ENCODE measurements at places on chromosomes 2 and 18.

- no peak for DNase-seq
These were observed 321.3 kb downstream of the PID1 start for GRCh38 chr2:228949831-228950230.

- no peak for DNase-seq
These were observed 58.2 kb downstream of the SERPINB8 start for GRCh38 chr18:64027931-64028695.

DNA sequence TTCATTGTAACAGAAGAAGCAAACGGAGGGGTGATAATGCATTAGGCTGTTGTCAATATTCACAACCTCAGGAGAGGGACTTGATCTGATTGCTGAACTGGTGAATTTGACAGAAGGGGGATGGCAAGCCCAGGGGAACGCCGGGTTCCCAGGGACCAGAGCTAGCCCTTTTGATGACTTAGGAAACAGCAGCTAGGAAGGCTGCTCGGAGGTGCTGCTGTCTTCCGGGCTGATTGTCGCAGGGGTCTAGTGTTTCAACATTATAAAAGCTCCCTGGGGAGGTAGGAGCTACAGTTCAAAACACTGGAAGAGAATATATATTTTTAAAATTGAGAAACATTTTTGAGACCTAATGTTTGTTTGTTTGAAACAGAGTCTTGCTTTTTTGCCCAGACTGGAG lies 47.3 kb downstream of the CD8B2 start:
- no peak for DNase-seq

DNA sequence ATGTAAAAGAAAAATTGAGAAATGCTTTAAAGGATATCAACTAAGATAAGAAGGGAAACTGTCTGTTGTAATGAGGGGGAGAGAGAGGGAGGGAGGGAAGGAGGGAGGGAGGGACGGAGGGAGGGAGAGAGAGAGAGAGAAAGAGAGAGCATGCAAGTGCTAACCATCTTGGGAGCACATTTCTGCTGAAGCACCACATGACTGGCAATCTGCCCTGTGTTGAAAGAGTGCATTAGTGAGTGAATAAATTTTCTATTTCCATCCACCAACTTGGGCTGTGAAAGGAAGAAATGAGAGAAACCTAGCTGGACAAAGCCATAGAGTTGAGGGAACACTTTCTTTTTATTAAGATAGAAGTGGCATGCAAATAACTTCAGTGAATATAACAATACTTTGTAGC lies 110.7 kb downstream of the TMX3 start:
- no peak for DNase-seq

DNA sequence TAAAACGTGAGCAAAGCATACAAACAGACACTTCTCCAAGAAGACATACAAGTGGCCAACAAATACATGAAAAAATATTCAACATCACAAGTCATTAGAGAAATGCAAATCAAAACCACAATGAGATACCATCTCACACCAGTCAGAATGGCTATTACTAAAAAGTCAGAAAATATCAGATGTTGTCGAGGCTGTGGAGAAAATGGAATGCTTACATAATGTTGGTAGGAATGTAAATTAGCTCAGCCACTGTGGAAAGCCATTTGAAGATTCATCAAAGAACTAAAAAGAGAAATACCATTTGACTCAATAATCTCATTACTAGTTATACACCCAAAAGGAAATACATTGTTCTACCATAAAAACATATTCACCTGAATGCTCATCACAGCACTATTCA lies 825.7 kb downstream of the SUCLG1 start:
- DNase-seq, result no peak

DNA sequence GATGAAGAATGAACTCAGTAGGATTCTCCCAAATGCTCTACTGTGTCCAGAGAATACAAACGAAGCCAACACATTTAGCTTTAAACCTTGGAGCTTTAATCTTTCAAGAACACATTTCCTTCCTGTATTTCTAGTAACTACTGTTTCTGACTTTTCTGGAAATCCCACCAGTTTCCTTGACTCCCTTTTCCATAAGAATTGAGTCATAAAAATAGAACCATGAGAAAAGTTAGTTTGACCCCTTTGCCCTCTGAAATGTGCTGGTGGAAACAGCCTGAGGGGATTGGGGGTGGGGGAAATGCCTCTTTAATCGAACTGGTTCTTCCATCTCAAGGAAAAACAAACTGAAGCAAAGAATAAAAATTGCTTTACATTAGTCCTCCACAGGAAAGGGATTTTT lies 123.9 kb downstream of the TMEM17 start:
- DNase-seq, result no peak

GRCh38 chr2:85327160-85327821 lies 498 bp downstream of the TGOLN2 start:
- no peak for DNase-seq

GRCh38 chr2:216064014-216064630 lies 17.5 kb downstream of the PECR start:
- DNase-seq, result no peak

DNA sequence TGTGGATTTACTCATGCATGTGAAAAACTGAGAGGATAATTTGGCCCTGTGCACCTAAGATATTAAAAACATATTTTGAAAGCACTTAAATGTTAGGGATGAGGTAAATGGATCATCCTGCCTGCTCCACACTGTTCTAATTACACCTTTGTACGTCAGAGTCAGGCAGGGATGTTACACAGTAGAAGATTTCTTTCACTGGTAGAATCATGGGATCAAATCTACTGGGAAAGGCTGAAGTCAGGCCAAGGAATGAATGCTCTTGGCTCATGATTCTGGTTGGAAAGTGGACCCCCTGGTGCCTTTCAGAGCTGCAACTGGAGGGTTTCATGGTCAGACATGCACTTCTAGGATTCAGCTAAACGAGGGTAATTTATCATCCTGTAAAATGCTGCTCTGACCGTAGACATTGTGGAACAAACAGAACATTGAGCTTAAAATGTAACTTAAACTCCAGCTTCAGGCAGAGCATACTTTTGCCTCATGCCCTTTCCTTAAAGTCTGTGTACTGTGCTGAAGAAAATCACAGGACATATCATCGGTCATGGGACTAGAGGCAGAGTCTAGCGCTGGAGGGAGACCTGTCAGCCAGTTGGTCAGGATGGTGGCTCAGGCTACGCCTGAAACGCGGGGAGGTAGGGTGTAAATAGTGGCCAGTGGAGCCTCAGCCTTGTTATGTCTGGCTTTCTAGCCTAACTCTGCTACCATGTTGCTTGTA lies 4.9 kb downstream of the KCNE4 start:
- no peak for DNase-seq

DNA sequence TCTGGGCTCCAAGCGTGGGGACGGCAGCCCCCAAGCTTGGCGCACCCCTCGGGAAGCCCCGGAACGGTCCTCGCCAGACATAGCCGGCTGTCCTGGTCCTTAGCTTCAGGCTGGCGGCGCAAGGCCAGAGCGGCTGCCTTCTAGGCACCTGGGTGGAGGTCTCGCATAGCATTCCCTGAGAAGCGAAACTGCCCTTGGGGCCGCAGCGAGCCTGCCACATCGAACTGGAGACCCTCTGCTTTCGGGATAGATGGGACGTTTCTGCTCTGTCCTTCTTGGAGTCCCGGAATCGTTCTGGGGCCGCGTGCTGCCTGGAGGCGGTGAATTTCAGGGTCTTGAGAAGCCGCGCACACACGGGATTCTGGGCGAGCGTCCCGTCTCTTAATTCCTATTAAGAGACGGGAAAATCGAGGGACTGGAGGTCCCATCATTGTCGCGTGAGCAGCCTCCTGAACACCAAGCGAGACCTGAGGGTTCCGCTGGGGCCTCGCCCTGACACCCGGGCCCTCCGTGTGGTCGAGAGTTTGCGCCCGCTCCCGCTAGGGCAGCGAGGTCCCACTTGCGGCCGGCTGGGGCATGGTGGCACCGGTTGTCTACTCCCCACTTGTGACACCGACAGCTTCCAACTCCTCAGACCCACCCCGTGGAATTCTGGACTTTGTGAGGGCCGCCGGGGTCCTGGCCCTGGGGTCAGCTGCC lies 9.7 kb upstream of the EN1 start:
- no peak for DNase-seq

GRCh38 chr2:221001381-221001801 lies 570.7 kb downstream of the EPHA4 start:
- no peak for DNase-seq

DNA sequence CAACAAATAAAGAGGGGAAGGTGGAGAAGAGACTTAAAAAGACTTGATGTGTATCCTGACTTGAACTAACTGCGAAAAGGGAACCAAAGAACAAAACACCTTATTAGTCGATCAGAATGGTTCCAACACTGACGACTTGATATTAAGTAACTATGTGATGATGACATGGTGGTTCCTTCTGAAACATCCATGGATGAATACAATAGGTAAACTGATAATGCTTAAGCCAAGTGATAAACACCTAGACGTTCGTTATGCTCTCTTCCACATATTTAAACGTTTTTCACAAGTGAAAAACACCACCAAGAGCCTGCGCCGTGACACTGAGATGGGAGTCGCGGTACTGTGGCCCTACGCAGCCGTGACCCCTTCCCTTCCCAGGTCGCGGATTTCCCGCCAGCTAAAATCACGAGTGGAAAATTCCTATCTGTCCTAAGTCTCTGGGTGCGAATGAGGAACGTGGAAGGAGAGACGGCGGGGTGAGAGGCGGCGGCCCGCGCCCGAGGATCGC lies 797 bp downstream of the TTC32 start:
- peak; percentile 26 for DNase-seq

DNA sequence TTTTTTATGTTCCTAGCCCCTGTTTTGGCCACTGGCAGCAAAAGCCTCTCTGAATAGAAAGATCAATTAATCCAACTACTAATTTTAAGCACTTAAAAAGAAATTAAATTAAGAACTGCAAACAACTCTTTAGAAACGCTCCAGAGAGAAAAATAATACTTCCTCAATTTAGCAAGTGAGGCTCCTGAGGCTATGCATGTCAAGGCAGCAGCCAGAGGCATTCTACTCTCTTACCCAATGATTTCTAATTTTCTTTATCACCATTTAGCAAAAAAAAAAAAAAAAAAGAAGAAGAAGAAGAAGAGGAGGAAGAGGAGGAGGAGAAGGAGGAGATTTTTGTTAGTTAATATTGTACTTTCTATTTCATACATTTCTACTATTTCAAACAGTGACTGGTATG lies 68.5 kb downstream of the TMEM237 start:
- no peak for DNase-seq

- no peak for DNase-seq
These were observed 91.6 kb upstream of the CTDP1 start for GRCh38 chr18:79587779-79588635.

- no peak for DNase-seq
These were observed 111.4 kb downstream of the SLC39A10 start for GRCh38 chr2:195768431-195768830.

GRCh38 chr18:77346208-77346810 lies 96.7 kb downstream of the GALR1 start:
- no peak for DNase-seq

DNA sequence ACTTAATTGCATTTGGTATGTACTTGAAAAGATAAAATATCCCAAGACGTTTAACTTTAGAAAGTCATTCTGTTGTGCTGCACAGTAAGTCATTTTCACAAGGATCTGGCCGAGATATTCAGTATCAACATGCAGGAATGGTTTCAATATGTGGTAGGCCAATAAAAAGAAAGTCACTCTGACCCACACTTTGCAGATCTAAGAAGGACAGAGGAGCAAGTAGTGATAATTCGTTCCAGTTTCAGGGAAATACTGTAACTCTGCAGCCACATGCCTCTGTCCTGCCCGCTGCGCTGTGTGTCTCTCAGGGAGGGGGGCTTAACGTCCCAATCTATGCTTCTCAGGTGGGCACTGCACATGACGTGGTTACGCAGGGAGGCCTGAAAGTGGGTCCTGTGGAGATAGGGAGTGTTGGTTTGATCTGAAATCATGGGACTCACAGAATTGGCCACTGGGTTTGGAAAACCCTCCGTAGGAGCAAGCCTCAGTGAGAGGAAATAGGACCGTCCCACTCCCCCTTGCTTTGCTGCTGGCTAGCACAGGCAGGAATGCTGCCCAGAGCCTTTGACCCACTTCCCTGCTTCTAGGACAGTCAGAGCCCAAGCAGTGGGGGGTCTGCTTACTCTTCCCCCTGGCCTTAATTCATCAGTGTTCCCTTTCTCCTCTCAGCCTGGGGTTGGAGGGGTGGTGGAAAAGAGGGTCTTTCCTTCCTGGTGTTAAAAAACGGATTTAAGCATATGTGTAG lies 314.7 kb upstream of the SPRED2 start:
- DNase-seq, result peak; percentile 12

GRCh38 chr18:44893045-44893706 lies 212.5 kb downstream of the SETBP1 start:
- DNase-seq, result no peak

DNA sequence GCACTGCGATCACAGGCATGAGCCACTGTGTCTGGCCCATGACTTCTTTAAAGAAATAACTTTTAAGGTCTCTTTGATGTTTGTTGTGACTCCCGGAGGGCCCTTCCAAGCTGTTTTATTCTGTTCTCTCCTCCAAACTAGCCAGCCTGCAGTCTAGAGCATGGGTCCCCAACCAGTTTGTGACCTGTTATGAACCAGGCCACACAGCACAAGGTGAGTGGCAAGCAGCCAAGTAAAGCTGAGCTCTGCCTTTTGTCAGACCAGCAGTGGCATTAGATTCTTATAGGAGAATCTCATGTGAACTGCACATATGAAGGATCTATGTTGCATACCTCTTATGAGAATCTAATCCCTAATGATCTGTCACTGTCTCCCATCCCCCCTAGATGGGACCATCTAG lies 223.9 kb upstream of the RGPD4 start:
- no peak for DNase-seq

DNA sequence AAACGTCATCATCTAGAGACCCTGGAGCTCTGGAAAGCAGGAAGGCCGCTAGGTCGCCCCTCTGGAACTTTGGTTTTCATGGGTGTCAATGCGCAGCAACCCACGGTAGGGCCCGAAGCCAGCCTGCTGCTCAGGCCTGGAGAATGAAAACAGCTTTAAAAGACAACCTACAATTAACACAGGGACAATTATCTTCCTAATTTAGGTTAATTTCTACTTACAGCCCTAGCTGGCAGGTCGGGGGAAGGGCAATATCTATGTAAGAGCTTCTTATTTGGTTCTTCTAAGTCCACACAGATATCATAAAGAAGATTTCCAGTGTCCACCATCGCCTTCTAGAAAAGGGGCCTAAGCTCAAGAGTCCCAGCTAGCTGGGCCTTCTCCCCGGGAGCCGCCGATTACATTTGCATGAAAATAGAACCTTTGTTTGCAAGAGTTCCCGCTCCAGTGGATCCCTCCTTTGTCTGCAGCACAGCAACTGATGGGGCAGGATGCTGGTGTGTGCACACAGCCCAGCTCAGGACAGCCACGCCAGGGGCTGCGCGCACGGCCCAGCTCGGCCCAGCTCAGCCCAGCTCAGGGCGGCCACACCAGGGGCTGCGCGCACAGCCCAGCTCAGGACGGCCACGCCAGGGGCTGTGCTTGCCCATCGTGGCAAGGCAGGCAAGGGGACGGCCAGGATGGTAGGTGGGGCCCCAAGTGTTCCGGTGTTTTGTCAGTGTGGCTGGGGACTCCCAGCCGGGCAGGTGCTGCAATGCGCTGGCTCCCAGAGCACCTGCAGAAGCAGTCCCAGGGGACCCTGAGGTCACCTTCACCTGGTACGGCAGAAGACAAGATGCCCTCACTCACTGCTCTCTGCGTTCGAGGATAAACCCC lies 109.1 kb downstream of the HDAC4 start:
- DNase-seq, result peak; percentile 86

Measured in globus pallidus (tissue), 1 donor.